LNCaP clone FGC (cell line): ENCODE measurements at places on chromosomes 2 and 18.

DNA sequence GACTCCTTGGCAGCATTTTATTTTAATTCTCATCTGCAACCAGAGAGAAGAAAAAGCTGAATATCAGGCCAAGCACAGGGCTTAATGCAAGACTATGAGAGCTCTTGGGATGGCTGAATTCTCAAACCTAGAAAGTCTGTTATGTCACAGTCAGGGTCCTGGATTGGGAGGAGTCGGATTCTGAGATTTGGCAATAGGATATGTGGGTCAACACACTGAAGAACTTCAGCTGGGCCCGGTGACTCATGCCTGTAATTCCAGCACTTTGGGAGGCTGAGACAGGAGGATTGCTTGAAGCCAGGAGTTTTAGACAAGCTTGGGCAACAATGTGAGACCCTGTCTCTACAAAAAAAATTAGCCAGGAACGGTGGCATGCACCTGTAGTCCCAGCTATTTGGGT is 102.4 kb downstream of the COL3A1 start:
- DNase-seq, result no peak

DNA sequence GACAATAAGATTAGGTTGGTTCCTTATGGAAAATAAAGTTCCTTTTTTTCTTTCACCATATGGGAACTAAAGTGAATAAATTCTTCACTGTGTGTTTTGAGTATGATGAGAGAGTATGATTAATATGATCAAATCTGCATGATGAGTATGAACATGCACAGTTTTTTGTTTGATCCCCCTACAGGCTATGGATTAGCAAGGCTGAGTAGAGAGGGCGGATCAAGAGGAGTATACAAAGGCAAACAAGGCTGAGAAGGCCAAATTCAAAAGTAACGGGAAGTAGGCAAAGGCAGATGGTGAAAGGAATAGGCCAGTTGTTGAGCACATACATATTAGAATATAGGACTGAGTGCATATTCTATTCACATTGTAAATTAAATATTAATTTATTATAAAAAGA is 508.2 kb downstream of the LRRTM4 start:
- DNase-seq, result peak; percentile 3

- DNase-seq, result no peak
Observed at GRCh38 chr2:230267059-230267458, 41.5 kb downstream of the SP140 start.

- DNase-seq, result no peak
Observed at GRCh38 chr2:40373111-40373510, 78.8 kb downstream of the SLC8A1 start.

GRCh38 chr18:60943297-60943696 is 389.9 kb upstream of the CDH20 start:
- DNase-seq, result no peak

GRCh38 chr2:19178175-19178574 is 180.2 kb downstream of the OSR1 start:
- DNase-seq, result peak; percentile 85

- DNase-seq, result peak; percentile 70
Observed at GRCh38 chr18:62739911-62740310, 24.6 kb downstream of the PHLPP1 start.

DNA sequence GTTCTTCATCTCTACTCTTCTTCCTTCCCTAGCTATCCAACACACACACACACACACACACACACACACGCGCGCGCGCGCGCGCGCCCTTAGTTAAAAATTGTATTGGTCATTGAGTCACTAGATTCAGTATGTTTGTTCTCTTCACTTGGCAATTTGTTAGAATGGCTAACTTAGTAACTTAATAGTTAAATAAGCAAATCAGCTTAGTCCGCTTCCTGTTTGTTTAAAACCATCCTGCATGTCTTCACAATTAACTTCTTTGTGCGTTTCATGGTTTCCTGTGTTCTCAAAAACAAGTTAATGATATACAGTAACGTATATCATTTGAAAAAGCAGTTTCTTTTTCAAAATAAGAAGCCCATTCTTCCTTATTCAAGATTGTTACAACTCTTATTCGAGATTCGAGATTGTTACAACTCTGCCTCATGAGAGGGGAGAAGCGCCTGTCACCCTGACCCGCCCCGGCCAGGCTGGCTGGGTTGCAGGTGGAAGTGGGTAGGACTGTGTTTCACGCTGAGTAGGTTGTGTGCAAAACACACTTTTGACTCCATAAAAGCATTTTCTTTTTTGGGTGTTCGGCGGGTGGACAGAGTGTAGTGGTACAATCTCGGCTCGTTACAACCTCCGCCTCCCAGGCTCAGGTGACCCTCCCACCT is 9.5 kb upstream of the CNNM3 start:
- no peak for DNase-seq

- peak; percentile 18 for DNase-seq
Observed at GRCh38 chr2:126244937-126245336, 411.0 kb upstream of the GYPC start.

DNA sequence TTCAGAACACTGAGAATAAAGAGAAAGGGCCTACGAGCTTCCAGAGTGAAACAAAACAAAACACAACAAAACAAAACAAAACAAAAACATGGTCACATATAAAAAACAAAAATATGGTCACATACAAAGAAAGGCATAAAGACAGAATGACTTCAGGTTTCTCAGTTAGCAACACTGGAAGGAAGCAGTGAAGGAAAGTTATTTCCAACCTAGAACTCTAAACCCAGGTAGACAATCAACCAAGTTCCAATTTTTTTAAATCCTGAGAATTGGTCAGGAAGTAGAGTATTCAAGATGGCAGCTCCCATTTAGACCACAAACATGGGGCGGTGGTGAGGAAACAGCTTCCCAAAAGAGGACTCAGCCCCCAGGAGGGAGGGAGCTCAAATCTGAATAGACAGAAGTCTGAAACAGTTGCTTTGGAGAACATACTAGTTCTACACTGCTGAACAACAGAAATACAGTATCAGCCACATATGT is 9.1 kb downstream of the DRC1 start:
- DNase-seq, result no peak

DNA sequence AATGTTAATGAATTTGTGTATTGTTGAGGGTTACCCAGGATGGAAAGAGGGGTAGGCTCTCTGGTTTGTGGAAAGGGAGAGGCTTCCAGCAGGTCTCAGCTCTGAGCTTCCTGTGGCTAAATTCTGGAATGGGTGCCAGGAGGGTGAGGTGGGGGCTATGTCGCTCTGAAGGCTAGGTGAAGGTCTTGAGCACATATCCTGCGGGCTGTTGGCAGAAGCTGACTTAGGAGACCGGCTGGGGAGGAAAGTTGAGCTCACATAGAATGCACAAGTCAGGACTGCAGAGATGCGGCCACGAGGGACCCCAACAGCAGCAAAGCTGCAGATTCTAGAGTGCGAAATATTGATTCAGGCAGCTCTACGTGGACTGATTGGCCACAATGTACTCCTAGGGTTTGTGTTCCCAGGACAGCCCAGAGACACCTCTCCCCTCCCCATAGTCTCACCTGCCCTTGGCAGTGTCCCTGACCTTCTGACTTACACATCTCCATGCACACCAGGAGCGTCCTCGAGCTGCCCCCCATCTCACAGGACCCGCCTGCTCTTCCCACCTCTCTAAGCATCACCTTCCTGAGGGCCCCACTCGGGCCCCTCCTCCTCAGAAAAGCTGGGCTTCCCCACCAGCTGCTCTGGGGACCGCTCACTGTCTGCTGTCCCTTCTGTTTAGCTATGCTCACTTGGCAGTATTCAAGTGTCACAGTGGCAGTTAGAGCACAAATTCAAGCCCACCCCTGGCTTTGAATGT is 72.6 kb downstream of the ALK start:
- DNase-seq, result no peak

GRCh38 chr2:167581961-167582574 is 665.3 kb downstream of the STK39 start:
- DNase-seq, result no peak
